ENCODE measurements at places on chromosomes 12 and 14.

- no peak for DNase-seq
These were observed 12.6 kb upstream of the SNX6 start for GRCh38 chr14:34642595-34642994.

- DNase-seq: no peak
These were observed 31.7 kb downstream of the TNFAIP2 start for GRCh38 chr14:103155010-103155409.

GRCh38 chr12:94872007-94872653, 131.4 kb downstream of the NDUFA12 start:
- DNase-seq: no peak

DNA sequence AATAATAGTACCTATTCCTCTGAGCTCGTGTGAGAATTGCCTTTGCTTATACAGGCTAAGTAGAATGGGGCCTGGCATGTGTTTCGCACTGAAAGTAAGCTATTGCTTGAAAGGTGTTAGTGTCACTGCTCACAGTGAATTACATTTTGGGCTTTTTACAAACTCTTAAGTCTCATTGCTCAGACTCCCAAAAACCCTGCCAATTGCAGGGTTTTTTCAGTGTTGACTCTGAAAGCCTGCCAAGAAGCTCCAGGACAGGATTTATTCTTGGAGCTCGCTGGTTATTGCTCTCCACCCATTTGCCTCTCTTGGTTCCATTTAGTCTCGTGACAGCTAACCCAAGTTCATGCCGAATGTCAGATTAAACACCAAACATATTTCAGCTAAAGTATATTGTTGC, 39.8 kb downstream of the NOPCHAP1 start:
- no peak for DNase-seq

- no peak for DNase-seq
These were observed 82.7 kb downstream of the BCL11B start for GRCh38 chr14:99189201-99189801.

GRCh38 chr14:75542588-75543091, 20.4 kb downstream of the BATF start:
- no peak for DNase-seq

- no peak for DNase-seq
These were observed 86.6 kb upstream of the FRMD6 start for GRCh38 chr14:51564986-51565604.

DNA sequence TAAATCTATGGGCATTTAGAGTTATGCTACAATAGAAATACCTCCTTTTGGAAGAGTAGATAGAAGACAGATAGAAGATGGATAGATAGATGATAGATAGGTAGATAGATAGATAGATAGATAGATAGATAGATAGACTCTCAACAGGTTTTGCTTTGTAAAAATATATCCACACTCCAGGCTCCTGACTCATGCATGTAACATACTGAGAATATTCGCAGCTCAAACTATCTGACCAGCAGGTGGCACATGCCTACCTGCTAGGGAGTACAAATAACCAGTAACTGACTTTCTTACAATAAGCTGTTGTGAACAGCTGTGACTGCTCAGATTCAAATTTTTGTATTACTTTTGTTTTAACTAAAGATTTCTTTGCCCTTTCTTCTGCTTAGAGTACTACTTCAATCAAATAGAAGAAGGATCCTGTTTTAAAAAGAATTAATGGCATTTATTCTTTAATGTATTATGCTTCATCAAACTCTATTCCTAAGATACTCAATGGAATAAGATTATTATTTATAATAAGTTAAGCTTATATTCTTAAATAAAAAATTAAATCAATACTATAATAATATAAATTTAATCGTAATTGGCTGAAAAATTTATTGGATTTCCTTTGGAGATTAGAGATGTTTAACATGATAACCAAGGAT, 15.8 kb upstream of the CPNE8 start:
- DNase-seq: peak; percentile 60

DNA sequence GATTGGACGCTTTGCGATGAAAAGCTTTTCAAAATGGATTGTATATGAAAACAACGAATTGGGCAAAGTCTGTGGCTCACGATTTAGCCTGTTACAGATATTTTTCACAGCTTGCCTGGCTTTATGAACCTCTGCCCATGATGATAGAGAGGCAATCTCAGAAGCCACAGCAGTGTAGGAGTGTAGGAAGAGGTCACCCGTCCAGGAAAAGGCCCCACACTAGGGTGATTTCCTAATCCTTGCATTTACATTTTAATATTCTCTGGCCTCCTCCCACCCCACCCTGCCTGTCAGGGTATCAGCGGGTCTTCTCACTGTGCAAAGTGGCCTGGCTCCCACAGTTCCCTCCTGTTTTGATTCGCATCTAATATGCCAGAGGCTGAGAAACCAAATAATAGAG, 81.8 kb upstream of the FOXN3 start:
- no peak for DNase-seq

DNA sequence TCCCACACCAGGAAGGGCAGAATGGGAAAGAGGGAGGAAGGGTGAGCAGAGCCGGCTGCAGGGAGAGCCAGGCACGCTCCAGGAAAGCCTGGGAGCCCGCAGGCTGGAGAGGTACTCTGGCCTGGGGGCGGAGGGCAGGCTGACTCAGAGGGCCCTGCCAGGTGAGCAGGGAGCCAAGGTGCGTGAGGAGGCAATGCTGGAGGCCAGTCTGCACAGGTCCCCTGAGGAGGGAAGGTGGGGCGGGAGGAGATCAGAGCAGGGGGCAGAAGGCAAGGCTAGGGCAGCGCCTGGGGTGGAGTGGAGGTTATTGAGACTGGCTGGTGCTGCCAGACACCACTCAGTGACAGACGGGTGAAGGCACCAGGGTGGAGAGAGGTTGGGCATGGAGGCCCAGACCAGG, 385.0 kb downstream of the BCL11B start:
- no peak for DNase-seq

DNA sequence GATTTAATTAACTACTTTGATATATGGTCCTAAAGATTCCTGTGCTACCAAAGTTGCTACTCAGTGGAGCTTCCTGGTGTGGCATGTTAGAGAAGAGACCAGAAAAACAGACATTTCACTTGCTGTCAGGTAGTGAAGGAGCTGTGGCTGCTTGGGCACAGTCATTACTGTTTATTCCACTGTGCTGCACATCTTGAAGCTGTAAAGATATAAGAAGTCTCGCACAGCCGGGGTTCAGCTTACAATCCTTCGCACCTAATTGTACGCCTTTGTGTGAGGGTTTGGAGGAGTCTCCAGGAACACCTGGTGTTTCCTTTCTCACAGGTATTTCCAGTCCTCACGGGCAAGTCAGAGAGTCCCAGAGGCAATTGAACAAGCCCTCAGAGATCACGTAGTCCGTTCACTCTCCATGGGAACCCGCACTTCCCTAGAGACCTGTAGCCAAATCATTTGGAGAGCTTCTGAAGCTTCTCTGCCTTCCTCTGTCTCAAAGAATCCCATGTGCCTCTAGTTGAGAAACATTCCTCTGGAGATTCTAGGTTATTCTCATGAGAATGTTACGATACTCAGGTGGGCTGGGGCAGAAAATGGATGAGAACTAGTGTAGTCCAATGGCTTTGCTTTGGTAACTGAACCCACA, 4.1 kb downstream of the EVL start:
- DNase-seq: peak; percentile 48

DNA sequence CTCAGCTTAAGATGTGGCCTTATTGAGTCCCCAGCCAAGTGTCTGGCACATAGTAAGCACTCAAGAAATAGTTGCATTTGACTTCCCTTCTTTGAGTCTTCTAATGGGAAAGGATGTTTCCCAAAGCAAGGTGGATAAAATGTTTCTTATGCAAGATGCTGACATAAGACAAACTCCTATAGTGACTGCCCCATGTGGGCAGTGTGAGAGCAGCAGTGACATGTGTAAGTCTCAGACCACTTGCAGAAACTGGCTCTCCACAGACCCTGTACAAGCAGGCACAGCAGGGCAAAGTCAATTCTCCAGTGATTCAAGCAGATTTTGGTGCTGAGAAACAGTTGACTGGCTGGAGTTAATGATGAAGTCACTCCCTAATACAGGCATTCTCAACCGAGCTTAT, 255.3 kb downstream of the ANO2 start:
- no peak for DNase-seq

- no peak for DNase-seq
These were observed 68.2 kb upstream of the EVL start for GRCh38 chr14:99996951-99997571.

DNA sequence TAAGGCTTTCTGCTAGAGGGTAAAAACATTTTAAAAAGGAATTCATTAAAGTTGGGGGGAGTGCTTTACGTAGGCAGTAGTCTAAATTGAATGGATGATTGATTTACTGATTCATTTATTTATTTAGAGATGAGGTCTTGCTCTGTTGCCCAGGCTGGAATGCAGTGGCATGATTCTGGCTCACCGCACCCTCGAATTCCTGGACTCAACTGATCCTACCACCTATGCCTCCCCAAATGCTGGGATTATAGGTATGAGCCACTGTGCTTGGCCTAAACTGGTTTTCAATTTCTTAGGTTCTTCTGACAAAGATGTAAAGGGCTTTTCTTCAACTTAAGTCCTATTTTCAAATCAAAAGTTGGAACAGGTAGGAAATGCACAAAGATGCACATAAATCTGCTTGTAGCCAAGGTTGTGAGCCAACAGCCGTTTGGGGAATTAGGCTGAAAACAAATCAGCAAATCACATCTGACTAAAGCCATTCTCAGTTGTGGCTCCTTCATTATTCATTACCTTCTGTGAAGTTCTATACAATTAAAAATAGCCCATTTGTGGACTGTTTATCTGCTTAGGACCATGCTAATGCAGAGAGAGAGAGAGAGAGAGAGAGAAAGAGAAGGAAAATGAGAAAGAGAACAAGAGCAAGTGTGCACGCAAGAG, 218.0 kb downstream of the PPM1H start:
- DNase-seq: no peak

DNA sequence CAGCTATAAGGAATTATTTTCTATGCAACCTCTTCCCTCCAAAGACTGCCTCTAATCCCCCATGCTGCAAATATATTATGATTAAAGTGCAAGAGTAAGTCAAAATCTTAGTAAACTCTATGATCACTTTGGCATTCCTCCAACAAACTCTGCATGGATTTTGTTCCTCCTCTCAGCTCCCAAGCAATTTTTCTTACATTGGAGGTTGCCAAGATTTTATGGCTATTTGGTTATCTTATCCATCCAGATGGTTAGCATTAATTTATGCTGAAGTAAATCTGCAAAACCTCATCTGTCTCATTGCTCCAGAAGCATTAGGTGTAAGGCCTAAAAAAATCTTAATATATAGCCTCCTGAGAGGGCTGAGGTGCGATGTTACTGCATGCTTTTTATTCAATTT, 228.1 kb downstream of the CHST11 start:
- DNase-seq: no peak

GRCh38 chr12:2833327-2833726, 1.5 kb downstream of the NRIP2 start:
- DNase-seq: no peak

GRCh38 chr14:82414853-82415539, 881.3 kb upstream of the SEL1L start:
- DNase-seq: no peak

DNA sequence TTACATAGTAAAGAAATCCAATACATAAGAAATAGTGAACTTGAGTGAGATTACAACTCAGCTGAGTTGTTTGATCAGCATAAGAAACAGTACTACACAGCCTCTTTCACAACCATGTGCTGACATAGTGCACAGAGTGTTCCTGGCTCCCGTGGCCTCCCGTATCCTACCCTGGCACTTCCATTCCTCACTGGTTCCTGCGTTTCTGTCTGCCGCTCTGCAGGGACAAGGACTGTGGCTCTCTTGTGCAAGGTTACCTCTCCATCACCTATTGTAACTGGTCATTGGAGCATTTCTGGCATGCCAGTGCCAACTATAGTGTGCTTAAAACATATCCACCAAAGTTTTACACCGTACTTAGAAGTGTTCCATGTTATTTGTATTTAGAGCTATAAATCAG, 46.3 kb upstream of the PCED1B start:
- DNase-seq: peak; percentile 22
